ENCODE measurements at places on chromosomes 6 and 20. TPM values are rescaled to one million over a fixed set of nuclear protein-coding genes. Genes with fewer than 3 reads are reported as not detected.

Gene ARMC2
- 2.2 TPM for total RNA-seq

Gene CLPSL2
- not detected for total RNA-seq

Gene RNF114
- 113 TPM for total RNA-seq

Gene ERVFRD-1
- total RNA-seq = not detected

Gene NNAT
- total RNA-seq = 0.93 TPM

Gene PKHD1
- total RNA-seq = 0.02 TPM

Gene PNLDC1
- total RNA-seq = 0.62 TPM

Gene TRIM15
- total RNA-seq = 0.84 TPM

Gene DSP
- total RNA-seq = 0.48 TPM

Gene ABCC10
- total RNA-seq = 32.8 TPM

Gene RIPPLY2
- total RNA-seq = not detected
